ENCODE measurements at places on chromosomes 16 and 17. TPM values are rescaled to one million over a fixed set of nuclear protein-coding genes. Genes with fewer than 3 reads are reported as not detected.

- peak; percentile 57 for DNase-seq
Measured at GRCh38 chr16:53864819-53865493, 161.0 kb downstream of the FTO start.

DNA sequence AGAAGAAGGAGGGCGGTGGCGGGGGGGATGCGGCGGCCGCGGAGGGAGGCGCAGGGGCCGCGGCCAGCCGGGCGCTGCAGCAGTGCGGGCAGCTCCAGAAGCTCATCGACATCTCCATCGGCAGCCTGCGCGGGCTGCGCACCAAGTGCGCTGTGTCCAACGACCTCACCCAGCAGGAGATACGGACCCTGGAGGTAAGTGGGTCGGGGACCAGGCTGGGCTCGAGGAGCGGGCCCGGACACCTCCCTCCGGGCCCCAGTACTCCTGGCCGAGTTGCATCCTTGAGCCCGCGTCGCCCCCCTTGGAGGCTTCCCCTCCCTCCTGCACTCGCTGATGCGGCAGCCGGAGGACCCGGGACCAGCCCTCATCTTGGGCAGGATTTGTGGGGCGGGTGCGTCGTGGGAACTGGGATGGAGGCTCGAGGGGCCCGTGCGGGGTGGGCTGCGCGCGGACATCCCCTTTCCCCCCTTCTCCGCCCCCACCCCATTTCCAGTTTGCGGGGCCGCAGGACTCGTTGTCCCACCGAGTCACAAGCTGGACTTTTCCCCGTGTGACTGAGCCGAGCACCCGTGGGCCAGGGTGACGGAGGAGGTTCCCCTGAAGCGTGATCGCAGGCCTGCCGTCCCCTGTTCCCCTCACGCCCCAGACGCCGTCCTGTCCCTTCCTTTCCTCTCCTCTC lies 572 bp downstream of the KSR1 start:
- no peak for DNase-seq

Gene C1QTNF8
- polyA plus RNA-seq, result not detected

Gene GCGR
- polyA plus RNA-seq, result not detected

GRCh38 chr17:46984341-46984740 lies 5.3 kb upstream of the RPRML start:
- DNase-seq, result no peak

- DNase-seq, result peak; percentile 77
Measured at GRCh38 chr17:29383686-29384085, 6.5 kb upstream of the TAOK1 start.

GRCh38 chr16:70634861-70635260 lies 11.5 kb upstream of the IL34 start:
- peak; percentile 51 for DNase-seq

Gene DNASE1L2
- 0.89 TPM for polyA plus RNA-seq

- DNase-seq, result no peak
Measured at GRCh38 chr17:32517982-32518381, 31.2 kb downstream of the CDK5R1 start.

DNA sequence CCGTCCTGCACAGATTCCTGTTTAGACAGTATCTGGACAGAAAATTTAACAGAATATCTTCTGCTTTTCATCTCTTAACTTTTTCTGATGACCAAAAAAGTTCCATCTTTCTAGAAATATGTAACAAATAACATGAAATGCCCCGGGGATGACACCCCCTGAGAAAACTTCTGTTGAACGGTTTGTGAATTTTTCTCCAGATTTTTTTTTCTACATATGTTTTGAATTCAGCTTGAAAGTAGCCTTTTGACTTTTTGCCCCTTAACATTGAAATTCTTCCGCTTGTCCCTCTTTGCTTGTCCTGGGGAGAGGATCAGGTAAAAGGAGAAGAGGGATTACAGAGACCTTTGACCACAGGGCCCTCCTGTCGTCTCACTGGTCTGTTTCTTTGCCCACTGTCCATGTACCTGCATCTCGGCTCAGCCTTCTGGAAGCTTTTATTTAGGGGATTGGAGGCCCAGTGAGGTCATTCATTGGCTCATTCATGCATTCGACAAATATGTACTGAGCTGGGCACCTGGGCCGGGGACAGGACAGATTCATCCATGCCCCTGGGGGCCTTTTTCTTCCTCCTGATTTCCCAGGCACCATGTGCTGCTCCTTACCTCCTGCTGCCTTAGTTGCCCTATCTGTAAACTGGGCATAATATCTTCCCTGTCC lies 19.6 kb upstream of the CPNE2 start:
- DNase-seq, result no peak

DNA sequence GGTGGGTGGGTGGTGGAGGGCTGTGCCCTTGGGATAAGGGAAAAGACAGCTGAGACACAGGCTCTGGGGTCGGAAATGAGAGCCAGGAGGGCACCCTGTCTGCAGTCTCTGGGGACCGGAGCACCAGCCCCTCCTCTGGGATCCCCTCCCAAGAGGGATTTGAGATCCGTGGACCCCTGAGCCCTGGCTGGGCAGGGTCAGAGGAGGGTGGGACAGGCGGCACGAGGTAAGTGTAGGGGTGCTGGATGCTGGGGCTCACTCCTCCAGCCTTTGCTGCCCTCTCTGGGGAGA lies 425 bp downstream of the SGSH start:
- DNase-seq, result no peak

Gene CA4
- not detected for polyA plus RNA-seq

Gene ITGB4
- polyA plus RNA-seq, result 1.5 TPM

Gene PRSS22
- not detected for polyA plus RNA-seq

Gene HYDIN
- 0.50 TPM for polyA plus RNA-seq

Gene RAC3
- 1.8 TPM for polyA plus RNA-seq

DNA sequence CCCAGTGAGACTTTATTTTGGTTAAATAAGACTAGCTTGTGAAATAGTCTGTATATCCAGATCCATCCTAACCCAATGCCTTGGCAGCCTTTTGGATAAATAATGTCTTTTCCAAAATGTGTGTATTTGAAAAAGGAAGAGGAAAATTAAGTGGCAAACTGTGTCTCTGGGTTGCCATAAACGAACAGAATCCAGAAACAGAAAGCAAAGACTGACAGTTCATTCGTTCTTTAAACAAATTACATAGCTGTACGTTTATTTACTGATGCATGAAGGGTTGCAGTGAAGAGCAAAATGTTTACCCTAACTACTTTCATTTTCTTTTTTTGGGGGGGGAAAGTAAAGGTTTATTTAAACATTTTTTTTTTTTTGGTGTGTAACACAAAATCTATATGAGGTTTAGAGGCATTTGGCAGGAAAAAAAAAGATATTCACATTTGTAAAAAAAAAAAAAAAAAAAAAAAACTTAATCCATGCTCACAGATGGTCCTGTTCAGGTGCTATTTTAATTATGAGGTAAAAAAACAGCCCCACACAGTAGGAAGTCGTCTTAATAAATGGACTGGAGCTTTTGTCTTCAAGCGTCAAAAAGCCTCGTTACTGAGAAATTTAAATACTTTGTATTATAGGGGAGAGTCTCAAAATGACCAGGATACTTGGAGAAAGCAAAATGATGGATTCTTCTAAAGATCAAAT lies 245.9 kb downstream of the FTO start:
- DNase-seq, result no peak
